ENCODE measurements at places on chromosomes 16 and 17.

GRCh38 chr16:85330694-85331188, 218.5 kb upstream of the CIBAR2 start:
- DNase-seq: peak; percentile 64

DNA sequence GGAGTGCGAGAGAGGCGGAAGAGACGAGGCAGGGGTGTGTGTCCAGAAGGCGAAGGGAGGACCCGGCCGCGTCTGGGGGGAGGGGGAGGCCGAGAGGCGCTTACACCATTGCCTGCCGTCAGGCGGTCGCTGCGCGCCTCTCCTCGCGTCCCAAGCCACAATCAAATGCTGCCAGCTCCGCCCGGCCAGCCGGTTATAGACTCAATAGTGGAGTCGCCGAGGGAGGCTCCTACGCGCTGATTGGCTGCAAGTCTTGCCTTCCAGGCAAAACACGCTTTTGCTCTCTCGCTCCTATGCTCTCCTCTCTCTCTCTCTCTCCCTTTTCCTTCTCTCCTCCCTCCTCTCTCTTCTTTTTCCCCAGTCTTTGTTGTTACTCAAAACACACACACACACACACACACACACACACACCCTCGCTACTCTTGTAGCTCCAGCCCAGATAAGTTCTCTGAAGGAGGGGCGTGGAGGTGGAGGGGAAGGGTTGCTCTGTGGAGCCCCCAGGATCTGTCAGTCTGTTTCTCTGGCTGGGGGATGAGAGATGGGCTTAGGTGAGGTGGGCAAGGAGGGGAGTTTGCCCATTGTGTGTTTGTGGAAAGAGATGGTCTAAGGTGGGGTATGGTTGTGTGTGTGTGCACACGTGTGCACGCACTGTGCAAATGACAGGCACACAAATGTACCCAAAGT, at the start of gene DLX3:
Gene DLX3, minus strand, starts transcription at position 170 of the 684 bp plus-strand sequence. CDS start 226 bp downstream, outside the sequence.
- peak; percentile 17 for DNase-seq

- DNase-seq: no peak
Measured at GRCh38 chr17:80272366-80272765, 11.7 kb downstream of the RNF213 start.

GRCh38 chr17:36195434-36196130, 976 bp downstream of the CCL3L1 start:
- DNase-seq: no peak

DNA sequence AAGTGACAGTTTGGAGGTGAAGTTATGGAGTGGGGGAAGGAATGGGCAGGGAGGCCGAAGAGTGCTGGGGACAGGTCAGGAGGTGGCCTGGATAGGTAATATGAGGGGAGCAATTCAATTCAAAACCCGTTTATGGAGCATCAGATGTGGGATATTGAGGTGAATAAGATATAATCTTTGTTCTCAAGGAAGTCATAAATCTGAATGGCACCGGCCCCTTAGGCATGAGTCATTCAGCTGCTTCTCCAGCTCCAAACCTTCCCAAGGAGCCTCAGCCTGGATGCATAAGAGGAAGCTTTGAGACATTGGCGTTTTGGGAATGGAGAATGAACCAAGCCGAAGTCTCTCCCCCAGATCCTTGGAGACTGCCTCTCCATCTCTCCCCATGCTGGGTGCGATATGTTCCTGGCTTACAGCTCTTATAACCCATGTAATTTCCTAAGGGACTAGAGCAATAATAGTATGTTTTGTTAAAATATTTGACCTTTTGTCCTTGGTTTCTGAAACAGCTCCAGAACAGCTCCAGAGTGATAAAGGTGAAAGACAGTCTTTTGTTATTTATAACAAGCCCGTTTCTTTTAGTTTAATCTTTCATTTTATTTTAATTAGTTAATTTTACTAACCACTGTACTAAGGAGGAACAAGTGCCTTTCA, 1.7 kb downstream of the TUBG2 start:
- DNase-seq: no peak

DNA sequence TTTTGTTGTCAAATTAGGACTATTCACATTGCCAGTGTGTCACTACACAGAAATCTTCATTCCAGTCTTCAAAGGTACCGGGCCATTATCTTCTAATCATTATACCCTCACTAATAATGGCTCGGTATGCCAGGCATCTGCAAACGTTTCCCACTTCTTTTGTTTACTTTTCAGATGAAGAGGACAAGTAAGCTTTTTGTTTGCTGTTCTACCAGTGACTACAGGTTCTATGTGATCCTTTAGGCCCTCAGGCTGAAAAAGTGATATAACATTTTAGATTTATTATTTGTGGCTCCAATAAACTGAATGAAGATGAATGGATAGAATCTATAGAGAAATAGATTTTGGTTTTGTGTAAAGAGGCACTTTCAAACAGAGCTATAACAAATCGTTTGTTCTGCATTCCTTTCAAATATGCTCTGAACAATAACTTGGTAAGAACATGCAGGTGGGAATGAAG, 403 bp upstream of the KRTAP3-1 start:
- no peak for DNase-seq

DNA sequence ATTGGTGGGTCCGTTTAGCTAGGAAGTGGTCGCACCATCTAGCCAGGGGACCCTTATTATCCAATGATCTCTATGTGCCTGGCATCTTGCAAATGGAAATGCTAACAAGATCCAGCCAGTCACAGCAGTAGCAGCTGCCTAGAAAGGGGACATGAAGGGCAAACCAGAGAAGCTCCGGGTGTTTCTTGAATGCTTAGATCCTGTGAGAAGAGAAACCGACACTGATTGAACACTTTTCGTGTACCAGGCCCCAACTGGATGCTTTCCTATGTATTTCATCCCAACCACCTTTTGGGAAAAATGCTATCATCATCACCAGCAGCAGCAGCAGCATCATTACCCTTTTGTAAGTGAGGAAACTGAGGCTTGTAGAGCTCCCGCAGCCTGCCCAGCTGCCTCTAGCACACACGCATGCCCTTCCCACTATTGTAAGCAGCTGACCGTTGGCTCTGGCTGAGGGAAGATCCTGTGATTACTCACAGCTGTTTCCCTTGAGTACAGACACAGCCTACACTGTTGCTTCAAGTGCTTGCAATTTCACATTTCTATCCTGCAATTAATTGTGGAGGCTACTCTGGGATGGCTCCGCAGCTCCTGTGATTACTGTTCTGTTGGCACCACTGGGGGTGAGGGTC, 180.7 kb upstream of the CACNG5 start:
- peak; percentile 53 for DNase-seq
